PC-9 (cell line): ENCODE measurements at places on chromosomes 6 and 20. TPM values are rescaled to one million over a fixed set of nuclear protein-coding genes. Genes with fewer than 3 reads are reported as not detected.

LHFPL5 gene
- 1.2 and 1.7 TPM in 2 replicates for total RNA-seq

GRCh38 chr20:49216991-49217578 is 2.1 kb upstream of the DDX27 start:
- H3K36me3 ChIP-seq, result peaks cover 11% of the 10 kb centered on the region
- DNase-seq, result peak; percentile 94
- H3K27ac ChIP-seq, result no peak overlapping the region
- H3K27me3 ChIP-seq, result no peaks in the 10 kb centered on the region
- peaks cover 12% of the 10 kb centered on the region for H3K4me1 ChIP-seq

GRCh38 chr20:17854307-17854903 is 114.2 kb downstream of the SNX5 start:
- no peak overlapping the region for H3K4me3 ChIP-seq
- no peaks in the 10 kb centered on the region for H3K36me3 ChIP-seq
- H3K27ac ChIP-seq, result no peak overlapping the region
- peaks cover 14% of the 10 kb centered on the region; the same call in 1 of the 2 replicates for H3K4me1 ChIP-seq

PM20D2 gene
- total RNA-seq, result 21.9 and 28.8 TPM in 2 replicates

- H3K27me3 ChIP-seq, result no peaks in the 10 kb centered on the region
- peak overlapping the region; percentile 93; the same call in 1 of the 2 replicates for H3K4me3 ChIP-seq
- no peak for DNase-seq
Measured at GRCh38 chr20:25196786-25197120, 1.2 kb downstream of the ENTPD6 start.

GRCh38 chr20:5078399-5078958 is 41.3 kb downstream of the PCNA start:
- H3K4me1 ChIP-seq, result peaks cover 22% of the 10 kb centered on the region
- no peaks in the 10 kb centered on the region for H3K27me3 ChIP-seq
- H3K4me3 ChIP-seq, result no peak overlapping the region
- no peaks in the 10 kb centered on the region for H3K36me3 ChIP-seq

KCNK17 gene
- total RNA-seq, result not detected in 2 replicates

GRCh38 chr20:17688965-17689364 is 6.9 kb upstream of the RRBP1 start:
- no peaks in the 10 kb centered on the region for H3K4me1 ChIP-seq
- H3K27ac ChIP-seq, result no peak overlapping the region
- H3K36me3 ChIP-seq, result no peaks in the 10 kb centered on the region
- H3K27me3 ChIP-seq, result peaks cover 41% of the 10 kb centered on the region
- no peak overlapping the region for H3K4me3 ChIP-seq
- DNase-seq, result no peak

TRIM15 gene
- total RNA-seq, result not detected in 2 replicates

DNA sequence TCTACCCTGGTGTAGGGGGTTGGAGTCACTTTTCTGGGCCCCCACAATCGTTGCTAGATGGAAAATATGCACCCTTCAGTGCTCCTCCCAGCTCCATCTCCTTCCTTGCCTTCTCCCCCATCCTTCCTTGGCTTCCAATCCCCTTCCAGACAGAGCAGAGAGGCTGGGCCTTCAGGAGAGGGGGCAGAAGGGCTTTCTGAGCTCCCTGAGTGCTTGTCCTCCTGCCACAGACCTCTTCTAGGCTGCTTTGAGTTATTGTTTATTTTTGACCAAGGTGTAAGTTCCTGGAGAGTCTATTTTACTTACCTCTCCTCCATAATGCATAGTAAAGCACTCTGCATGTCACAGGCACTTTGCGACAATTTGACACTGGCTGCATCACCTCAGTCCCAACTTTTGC is 96.4 kb upstream of the CNKSR3 start:
- no peaks in the 10 kb centered on the region; the same call in 1 of the 2 replicates for H3K27me3 ChIP-seq
- H3K4me1 ChIP-seq, result no peaks in the 10 kb centered on the region
- no peak overlapping the region for H3K27ac ChIP-seq
- no peak for DNase-seq

DNA sequence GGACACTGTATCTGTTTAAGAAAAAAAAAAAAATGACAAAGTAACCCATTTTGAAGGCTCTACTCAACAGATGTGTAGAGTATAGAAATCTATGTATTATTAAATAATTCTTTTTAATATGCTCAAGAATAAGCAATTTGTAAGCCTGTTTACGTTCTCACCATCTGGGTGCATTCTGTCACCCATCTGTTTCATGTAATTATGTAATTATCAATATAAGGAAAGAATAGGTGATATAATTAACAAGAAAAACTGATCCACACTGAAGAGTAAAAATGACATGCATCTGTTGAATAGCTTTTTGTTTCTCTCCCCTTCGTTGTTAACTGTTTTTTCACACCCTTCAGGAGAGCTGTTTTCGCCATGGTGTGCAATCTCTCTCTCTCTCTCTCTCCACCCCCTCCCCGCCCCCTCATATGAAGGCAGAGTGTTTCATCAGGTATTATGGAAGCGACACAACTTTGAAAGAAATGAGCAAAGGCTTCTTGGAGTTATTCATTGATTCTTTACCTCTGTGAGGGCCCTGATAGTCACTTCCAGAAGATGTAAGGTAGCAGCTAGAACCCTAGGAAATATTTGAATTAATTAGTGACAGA is 154.3 kb upstream of the INSM1 start:
- peaks cover 77% of the 10 kb centered on the region for H3K27me3 ChIP-seq
- H3K4me1 ChIP-seq, result no peaks in the 10 kb centered on the region
- H3K27ac ChIP-seq, result no peak overlapping the region
- DNase-seq, result no peak
- H3K4me3 ChIP-seq, result no peak overlapping the region

DNA sequence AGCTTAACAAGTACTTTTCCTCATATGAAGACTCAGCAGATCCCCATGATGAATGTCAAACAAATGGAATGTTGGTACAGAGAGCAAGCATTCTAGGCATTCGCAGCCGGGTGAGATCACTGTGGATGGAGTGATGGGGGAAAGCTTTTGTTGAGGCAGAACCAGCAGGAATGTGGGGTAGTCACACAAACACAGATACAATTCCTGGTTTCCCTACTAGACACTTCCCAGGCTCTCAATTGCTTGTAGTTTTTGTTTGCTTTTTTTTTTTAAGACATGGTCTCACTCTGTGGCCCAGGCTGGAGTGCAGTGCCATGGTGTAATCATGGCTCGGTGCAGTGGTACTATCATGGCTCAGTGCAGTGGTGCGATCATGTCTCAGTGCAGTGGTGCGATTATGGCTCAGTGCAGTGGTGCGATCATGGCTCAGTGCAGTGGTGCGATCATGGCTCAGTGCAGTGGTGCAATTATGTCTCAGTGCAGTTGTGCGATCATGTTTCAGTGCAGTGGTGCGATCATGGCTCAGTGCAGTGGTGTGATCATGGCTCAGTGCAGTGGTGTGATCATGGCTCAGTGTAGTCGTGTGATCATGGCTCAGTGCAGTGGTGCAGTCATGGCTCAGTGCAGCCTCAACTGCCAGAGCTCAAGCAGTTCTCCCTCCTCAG is 15.4 kb upstream of the IER3 start:
- peak overlapping the region; percentile 31; the same call in 1 of the 2 replicates for H3K27ac ChIP-seq
- H3K4me3 ChIP-seq, result no peak overlapping the region
- H3K27me3 ChIP-seq, result no peaks in the 10 kb centered on the region
- peak; percentile 71 for DNase-seq
- H3K4me1 ChIP-seq, result peaks cover 45% of the 10 kb centered on the region
- H3K36me3 ChIP-seq, result no peaks in the 10 kb centered on the region

- no peak for DNase-seq
- H3K27ac ChIP-seq, result no peak overlapping the region
- peaks cover 23% of the 10 kb centered on the region; the same call in 1 of the 2 replicates for H3K27me3 ChIP-seq
- no peak overlapping the region for H3K4me3 ChIP-seq
- H3K4me1 ChIP-seq, result no peaks in the 10 kb centered on the region
Measured at GRCh38 chr20:2446845-2447244, 23.7 kb downstream of the SNRPB start.

GRCh38 chr6:35068206-35068605 is 72.9 kb downstream of the TCP11 start:
- H3K27ac ChIP-seq, result no peak overlapping the region
- no peaks in the 10 kb centered on the region for H3K36me3 ChIP-seq
- no peak overlapping the region for H3K4me3 ChIP-seq
- DNase-seq, result no peak
- H3K4me1 ChIP-seq, result no peaks in the 10 kb centered on the region
- no peaks in the 10 kb centered on the region for H3K27me3 ChIP-seq

GRCh38 chr20:51871943-51872342 is 69.6 kb upstream of the SALL4 start:
- H3K27ac ChIP-seq, result no peak overlapping the region
- DNase-seq, result no peak

DNA sequence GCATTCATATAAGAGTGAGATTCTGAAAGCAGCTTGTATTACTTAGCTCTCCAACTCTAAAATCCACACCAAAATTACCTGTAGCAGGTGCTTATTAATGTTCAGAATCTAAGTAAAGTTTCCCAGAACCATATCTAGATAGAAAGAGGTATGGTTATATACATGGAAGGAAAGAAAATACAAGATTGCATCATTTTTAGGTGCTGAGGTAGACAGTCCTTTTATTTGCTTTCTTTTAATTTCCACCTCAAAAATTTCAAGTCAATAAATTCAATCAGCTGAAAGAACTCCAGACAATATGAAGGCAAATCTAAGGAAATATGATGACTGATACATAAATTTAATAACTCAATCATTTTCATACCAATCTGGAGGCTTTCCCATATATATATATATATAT is 521.9 kb downstream of the PKHD1 start:
- H3K4me3 ChIP-seq, result no peak overlapping the region
- no peaks in the 10 kb centered on the region for H3K27me3 ChIP-seq
- H3K4me1 ChIP-seq, result no peaks in the 10 kb centered on the region
